ENCODE measurements at places on chromosomes 1 and 21.

DNA sequence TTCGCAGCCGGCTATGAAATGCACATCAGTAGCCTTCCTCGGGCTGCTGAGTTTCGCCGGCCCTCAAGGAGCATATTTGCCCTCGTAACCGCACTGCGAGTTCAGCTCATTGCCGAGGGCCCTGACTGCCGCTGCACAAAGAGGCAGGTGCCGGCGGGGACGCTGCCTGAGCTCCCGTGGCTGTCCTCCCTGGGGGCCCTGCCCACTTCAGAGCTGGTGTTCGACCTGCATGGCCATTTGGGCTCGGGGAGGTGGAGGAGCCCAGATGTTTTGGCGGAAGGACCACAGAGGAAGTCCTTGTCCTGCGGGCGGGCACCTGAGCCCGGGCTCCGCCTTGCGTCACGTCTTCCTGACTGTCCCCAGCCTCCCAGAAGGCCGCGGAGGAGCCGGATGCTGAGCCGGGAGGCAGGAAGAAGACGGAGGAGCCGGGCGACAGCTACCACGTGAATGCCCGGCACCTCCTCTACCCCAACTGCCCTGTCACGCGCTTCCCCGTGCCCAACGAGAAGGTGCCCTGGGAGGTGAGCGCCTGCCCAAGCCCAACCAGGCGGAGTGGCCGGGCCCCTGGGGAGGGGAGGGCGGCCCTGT lies 29.9 kb upstream of the LRRC3 start:
- no peak for DNase-seq

DNA sequence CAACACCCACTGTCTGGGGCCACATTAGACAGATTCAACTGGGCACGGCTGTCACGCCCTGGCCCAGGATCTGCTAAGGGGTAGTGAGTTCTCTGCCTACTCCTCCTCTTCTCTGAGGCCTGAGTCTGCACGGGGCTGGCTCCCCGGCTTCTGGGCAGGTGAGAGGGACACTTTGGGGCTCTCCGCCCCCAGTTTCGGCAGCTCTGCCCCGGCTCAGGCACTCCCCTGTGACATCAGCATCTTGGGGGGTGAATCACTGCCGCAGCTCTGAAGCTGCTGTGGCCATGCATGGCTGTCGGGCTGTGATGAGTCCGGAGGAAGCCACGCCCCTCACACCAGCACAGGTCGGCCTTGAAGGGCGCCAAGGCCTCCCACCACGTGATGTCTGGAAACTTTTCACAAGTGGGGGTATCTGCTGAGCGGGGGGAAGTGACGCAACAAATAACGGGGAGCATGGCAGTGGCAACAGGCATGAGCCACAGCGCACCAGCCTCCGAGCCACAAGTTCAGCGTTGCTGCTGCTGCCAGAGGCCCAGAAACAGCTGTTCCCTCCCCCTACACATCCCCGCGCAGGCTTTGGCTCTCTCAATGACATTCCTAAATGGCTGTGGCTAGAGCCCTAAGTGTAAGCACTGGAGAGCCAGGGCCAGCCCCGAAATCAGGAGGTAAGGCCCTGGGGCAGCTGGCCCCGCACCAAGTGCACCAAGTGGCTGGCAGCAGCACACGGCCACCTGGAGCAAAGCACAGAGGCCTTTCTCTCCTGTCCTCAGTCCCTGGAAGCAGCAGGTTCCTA lies 26.3 kb downstream of the ZBTB17 start:
- peak; percentile 89 for DNase-seq

DNA sequence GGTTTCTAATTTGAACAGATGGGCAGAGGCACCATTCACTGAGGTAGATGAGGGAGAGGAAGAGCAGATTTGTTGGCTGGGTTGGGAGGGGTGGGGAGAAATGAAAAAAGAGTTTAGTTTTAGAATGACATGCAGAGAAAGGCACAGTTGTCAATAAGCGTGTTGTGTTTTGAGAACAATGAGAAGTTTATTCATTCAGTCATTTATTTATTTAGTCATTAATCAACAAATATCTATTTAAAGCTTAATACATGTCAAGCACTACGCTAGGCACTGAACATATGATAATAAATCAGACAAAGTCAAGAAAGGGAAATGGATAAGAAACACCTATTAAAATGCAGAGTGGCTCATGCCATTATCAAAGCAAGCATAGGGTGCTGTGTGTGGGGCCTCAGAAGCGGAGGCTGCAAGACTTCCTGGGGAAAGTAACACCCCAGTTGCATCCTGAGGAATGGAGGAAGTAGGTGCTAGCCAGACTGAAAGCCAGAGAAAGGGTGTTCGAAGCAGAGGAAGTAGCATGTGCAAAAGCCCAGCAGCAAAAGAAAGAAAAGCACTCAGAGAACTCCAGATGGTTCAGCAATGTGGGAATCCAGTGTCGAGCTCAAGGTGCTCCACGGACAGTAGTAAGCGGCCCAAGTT lies 114.1 kb downstream of the RNF220 start:
- DNase-seq: no peak

DNA sequence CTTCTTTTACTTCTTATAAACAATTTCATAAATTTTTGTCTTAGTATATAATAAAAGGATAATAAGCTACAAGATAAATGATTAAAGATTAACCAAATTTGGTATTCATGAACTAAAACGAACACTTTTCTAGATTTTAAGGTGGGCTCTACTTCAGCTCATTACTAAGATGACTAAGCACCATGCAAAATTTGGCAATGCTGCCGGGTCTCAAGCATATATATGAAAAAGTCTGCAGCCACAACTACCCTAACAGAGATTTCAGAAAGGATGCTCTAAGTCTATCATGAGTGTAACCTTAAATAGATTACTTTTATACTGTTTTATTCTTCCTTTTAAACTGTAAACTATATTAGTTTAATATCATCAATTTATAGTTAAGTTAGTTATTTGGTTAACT lies 47.8 kb downstream of the BRWD1 start:
- no peak for DNase-seq

DNA sequence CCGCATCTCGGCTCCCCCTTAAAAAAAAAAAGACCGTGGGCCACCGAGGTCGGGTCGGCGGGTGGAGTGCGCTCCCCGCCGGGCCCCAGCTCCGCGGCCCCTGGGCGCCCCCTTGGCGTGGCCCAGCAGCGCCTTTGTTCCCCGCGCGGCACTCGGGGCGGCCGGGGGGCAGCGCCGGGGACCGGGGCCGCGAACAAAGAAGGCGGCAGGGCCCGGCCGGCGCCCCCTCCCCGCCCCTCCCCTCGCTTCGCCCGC lies 571 bp downstream of the MARCKSL1 start:
- DNase-seq: no peak

DNA sequence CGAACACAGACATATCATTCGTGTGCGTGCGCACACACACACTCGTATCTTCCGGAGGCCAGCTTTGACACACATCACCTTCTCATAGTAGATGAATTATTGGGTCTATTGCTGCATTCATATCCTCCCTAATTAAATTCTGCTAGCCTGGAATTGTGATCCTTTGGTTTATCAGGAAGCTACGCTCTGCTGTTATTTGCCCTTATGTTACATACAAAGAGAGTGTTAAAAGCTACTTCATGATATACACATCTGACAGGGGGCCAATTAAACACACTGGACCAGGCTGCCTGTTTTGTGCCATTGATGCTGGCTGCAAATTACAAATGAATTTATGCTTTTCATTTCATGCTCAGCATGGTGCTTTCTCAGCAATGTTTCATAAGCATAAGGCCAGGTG lies 252.0 kb downstream of the RHOU start:
- DNase-seq: no peak

GRCh38 chr1:235342039-235342438 lies 13.7 kb downstream of the GGPS1 start:
- DNase-seq: no peak

GRCh38 chr1:115283249-115283648 lies 54.8 kb downstream of the NGF start:
- no peak for DNase-seq

GRCh38 chr1:183234660-183235476 lies 48.8 kb downstream of the LAMC2 start:
- DNase-seq: no peak

DNA sequence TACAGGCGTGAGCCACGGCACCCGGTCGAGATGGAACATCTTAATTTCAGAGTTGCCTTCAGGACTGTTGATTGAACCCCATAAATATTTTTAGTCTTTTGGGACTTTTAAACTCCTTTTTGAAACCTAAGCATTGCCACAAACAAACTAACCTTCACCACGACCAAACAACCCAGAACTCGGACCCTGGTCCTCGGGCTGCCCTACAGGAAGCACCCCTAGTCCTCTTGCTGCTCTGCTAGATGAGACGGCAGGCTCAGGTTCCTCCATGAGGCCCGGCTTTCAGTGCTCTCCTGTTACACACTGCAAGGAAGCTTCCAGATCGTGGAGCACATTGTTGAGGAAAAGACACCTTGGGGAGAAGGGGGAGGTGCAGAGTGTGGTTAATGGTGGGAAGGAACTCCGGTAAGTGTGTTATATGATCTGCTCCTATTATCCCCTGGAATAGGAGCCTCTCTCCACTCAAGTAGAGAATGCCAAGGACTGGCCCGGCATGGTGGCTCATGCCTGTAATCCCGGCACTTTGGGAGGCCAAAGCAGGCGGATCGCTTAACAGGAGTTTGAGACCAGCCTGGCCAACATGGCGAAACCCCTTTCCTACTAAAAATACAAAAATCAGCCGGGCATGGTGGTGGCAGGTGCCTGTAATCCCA lies 5.7 kb downstream of the EPHX1 start:
- DNase-seq: no peak

Data from amygdala (tissue), 56 donors.